Vein endothelial cell (primary cell): ENCODE measurements at places on chromosomes 16 and 17. TPM values are rescaled to one million over a fixed set of nuclear protein-coding genes. Genes with fewer than 3 reads are reported as not detected.

The STX1B gene
- total RNA-seq, result 0.33 and 0.48 TPM in 2 replicates

The SGSM2 gene
- 38.4 and 54.5 TPM in 2 replicates for total RNA-seq

The TBC1D3I gene
- 0.57 TPM in 1 of 2 replicates, not detected in the other for total RNA-seq

The GDPD1 gene
- 2.6 and 3.2 TPM in 2 replicates for total RNA-seq

The SLC16A11 gene
- 0.48 and 0.98 TPM in 2 replicates for total RNA-seq

The BTBD17 gene
- not detected in 2 replicates for total RNA-seq
